Activated CD4-positive, alpha-beta T cell treated with anti-CD3 and anti-CD28 coated beads, Interleukin-2, amount 50 U/mL, for 48 hours (primary cell): ENCODE measurements at places on chromosomes 11 and 22.

DNA sequence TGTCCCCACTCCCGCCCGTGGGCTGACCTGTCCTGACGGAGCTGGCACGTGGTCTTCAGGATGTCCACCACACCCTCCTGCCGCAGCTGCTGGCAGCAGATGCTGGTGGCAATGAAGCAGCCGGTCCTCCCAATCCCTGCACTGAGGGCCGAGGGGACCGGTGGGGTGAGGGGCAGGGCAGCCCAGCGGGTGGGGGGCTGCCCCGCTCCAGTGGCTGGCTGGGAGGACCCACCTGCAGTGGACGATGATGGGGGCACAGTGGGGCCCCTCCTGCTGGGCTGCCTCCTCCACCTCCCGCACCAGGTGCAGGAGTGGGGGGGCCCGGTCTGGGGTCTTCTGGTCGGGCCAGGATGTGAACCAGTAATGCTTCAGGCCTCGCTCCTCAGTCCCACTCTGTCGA lies 3.4 kb upstream of the IGSF22 start:
- DNase-seq: no peak

GRCh38 chr11:21190181-21190580 lies 520.8 kb downstream of the NELL1 start:
- no peak for DNase-seq

- DNase-seq: no peak
Measured at GRCh38 chr11:125593114-125593820, 615 bp downstream of the STT3A start.

DNA sequence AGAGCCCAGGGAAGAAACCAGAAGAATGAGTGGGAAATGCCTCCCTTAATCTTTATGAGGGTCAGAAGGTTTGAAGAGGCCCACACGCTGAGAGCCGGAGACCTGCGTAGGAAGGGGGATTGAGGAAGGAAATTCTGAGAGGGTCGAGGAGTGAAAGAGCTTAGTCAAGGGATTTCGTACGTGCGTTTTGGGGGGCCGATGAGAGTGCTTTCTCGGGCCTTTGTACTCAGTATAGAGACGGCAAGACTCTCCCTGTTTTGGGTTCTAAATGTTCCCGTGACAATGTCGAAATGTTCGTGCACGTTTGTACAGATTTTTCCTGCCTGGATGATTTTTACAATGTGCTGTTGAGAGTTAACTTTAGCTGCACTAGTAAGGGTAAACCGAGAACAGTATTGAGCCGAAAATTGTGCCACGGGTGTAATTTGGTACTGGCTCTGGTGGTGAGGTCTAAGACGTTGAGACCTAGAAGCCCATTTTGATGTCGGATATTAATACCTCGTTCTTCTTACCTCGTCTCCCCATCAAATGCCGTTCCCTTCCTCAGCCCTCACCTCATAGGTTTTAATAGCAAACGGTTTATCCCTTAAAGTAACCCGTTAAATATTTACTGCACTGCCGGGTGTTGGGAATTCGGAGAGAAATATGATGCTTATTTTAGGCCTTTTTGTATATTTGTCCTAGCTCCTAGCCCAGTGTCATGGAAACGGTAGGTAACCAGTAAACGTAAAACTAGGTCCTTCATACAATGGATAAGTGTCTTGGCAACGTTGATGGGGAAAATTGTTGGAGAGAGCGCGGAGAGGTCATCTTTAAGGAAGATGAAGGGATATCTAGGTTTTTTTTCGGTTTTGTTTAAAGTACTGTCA lies 734 bp downstream of the C11orf58 start:
- no peak for DNase-seq

GRCh38 chr11:46978005-46978491 lies 41.5 kb downstream of the CSTPP1 start:
- DNase-seq: no peak

DNA sequence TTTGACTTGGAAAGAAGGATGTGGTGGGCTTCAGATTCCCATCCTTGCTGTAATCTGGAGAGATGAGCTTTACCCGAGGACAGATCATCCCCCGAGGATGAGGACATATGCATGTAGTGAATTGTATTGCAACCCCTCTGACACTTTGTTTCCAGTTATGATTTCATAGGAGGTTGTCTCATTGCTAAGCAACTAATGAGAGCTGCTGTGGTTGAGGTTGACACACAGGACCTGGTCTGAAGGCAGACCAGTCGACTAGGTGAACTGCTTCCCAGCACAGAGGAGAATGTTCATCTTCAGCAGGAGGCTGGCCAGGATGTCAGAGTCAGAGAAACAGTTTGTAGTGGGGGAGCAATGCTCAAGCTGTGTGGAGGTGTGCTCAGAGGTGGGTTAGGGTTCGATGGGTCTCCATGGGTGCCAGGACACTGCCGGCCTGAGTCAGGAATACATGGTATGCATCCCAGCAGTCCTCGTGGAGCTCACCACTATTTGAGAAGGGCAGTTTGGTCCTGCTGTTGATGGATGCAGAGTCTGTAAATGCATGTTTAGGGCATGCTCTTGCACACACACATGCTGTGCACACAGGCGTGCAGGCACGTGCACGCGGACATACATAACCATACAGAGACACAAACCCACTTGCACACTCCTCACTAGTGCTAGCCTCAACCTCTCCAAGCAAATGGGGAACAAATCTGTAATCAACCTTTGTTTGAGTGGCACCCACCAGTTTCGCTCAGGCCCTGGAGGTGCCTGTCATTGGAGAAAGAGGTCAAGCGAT lies 153.7 kb downstream of the TBC1D22A start:
- DNase-seq: no peak
